ENCODE measurements at places on chromosomes 6 and 20.

GRCh38 chr20:57030611-57031600, 235.5 kb downstream of the BMP7 start:
- peak; percentile 98 for DNase-seq

DNA sequence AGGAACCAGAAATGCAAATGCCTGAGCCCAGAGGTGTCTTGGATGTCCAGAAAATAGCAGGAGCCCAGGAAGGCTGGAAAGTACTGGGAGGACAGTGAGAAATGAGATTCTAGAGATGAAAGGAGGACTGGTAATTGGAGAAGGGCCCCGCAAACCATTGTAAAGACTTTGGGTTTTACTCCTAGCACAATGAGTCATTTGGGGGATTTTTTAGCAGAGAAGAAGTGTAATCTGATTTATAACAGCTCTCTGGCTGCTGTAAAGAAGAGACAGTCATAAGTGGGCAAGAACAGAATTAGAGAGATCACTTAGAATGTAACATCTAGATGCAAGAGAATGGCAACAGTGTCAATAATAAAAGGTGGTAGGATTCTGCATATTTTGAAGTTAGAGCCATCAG, 40.2 kb downstream of the SLC35F1 start:
- no peak for DNase-seq

DNA sequence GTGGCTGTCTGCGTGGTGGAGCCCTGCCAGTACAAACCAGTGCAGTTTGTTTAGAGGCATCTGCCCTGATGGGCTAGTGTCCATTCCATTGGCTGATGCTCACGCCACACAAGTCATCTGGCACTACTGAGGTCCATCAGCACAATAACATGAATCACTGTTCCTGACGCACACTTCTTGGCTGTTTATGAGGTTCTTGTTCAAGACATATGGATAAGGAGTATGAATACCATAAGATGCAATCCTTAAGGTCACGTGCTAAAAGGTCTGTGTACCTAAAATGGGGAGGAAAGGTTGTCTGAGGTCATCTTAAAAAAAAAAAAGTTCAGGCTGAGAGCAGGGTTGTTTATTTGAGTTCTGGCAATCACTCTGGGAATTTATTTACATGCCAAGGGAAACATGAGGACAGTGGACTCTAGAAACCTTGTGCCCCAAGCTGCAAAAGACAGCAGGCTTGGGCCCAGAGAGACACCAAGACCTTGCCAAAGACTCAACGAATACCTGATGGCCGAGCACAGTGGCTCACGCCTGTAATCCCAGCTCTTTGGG, 54.1 kb upstream of the SHLD1 start:
- no peak for DNase-seq

DNA sequence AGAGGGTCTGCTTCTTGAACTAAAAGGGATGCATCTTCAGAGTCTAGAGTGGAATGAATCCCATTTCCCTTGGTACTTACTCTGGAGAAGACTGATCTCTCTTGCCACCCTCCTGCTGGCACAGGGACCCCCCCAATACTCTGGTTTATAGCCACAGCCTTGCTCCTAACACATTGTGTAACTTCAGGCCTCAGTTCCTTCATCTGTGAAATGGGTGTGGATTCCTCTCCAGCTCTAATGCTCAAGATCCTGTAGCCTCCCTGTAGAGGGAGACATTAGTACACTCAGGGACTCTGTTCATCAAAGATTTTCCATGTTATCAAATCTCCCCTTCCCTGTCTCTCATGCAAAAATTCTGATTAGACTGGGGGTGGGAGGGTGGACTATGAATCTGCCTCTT, 315.7 kb upstream of the MOCS1 start:
- no peak for DNase-seq

DNA sequence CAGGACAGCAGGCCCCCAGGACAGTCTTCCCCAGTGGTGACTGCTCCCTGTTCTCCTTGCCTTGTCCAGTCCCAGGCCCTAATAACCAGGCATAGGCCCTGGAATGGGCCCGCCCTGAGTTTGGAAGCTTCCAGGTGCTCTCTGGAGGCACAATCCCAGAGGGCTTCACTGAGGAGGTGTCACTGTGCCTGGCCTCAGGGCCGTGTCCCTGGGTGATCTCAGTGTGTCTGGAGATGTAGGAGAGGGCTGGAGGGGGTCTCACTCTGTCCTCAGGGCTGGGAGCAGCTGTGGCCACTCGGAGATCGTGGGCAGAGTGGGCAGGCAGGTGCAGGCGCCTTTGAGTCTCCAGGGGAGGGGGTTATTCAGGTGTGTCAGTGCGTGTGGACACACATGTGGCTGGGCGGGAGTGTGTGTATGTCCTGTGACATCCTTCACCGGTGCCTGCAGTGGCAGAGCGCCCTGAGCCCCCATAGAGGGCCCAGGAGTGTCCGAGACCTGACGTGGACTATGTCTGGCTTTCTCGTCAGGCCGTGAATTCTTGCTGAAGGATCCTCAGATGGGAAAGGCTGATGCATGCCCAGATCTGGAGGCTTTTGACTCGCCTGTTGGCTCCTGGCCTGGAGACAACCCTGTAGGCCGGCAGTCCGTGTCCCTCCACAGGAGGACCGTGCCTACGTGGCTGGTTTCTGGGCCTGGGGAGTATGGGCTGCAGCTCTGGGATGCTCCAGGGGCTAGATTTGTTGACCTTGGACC, 5.5 kb upstream of the NPBWR2 start:
- no peak for DNase-seq

- no peak for DNase-seq
Measured at GRCh38 chr6:1855890-1856289, 246.2 kb downstream of the FOXC1 start.

DNA sequence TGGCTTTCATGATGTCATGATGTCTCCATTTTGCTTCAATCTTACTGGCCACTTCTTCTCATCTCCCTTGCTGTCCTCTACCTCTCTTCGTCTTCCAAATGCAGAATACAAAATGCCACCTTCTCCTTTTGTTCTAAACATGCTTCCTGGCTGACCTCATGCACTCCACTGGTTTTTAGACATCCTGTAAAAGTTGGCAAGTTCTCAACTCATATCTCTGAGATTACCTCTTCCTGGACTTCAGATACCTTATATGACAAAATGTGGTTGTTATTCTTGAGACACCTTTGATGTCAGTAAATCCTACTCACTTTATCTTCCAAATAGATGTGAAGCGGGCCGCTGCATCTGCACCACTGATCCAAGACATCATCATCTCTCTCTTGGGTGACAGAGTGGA, 212.7 kb upstream of the FOXA2 start:
- no peak for DNase-seq

DNA sequence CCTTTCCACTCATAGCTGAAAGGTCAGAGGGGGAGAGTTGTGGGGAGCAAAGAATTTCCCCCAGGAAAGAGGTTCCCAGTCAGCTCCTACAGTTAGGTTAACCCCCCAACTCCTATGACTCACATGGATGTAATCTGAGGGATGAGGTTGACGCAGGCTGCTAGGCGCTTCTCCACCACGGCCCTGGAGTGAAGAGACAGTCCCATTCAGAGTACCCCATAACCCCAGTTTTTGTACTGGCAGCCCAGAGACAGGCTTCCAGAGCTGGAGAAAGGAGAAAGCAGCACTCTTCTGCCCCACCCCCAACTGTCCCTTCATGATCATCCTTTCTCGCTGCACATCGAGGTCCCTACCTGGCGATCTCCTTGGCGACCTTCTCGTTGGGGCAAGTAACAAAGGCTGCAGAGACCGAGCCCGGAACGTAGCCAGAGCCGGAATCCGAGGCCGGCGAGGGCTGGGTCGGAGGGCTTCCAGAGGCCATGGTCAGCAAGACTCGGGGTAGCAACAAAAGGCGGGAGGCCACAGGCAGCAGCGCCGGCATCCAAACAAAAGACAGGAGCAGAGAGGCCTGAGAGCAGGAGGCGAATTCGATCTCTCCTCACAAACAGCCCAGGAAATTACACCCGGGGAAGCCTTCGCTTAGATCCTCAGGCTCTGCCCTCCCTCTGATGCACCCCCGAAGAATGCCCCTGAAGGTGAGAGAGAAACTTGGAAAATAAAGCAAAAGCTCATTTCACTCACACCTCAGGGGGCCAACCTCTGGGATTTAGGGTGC, 592 bp downstream of the CUTA start:
- peak; percentile 88 for DNase-seq

DNA sequence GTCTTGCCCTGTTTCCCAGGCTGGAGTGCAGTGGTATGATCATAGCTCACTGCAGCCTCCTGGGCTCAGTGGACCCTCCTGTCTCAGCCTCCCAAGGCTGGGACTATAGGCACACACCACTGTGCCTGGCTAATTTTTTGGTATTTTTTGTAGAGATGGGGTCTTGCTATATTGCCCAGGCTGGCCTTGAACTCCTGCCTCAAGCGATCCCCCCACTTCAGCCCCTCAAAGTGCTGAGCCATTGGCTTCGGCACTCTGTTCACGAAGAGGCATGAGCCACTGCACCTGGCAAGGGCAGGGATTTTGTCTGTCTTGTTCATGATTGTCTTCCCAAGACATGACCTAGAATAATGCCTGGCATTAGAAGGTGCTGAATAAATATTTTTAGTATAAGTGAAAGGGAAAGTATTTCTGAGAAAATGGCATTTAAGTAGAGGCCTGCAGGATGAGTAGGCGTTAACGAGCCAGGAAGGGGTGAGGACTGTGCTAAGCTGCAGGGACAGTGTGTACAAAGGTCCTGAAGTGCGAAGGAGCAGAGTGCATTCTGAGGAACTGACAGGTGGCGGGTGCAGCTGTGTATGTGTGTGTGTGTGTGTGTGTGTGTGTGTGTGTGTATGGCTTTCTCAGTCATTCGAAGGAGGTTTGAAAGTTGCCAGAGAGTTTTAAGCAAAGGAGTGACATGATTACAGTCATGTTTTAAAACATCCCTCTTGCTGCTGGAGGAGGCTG, 43.0 kb downstream of the VEGFA start:
- no peak for DNase-seq

GRCh38 chr6:134064461-134064860, 12.0 kb upstream of the SLC2A12 start:
- DNase-seq = no peak

DNA sequence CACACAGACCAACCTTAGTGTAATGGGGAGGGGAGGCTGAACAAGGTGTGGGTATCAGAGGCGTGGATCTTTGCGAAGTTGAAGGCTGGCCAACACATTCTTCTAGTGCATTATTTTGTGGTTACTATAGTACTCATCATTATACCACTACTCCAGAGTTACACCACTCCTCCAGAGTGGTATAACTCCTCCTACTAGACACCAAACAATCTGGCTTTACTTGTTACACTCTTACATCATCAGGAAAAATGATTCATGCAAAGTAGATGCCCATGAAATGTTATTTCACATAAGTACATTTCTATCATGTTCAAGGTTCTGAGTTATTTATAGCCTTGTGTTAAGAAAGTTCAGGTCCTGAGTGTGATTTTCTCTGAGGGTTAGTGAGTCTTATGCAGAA, 443.1 kb upstream of the OPRM1 start:
- DNase-seq = peak; percentile 51
